CD14-positive monocyte (primary cell): ENCODE measurements at places on chromosomes 1 and 21. TPM values are rescaled to one million over a fixed set of nuclear protein-coding genes. Genes with fewer than 3 reads are reported as not detected.

AHDC1 gene
- 0.16 TPM for polyA plus RNA-seq

DNA sequence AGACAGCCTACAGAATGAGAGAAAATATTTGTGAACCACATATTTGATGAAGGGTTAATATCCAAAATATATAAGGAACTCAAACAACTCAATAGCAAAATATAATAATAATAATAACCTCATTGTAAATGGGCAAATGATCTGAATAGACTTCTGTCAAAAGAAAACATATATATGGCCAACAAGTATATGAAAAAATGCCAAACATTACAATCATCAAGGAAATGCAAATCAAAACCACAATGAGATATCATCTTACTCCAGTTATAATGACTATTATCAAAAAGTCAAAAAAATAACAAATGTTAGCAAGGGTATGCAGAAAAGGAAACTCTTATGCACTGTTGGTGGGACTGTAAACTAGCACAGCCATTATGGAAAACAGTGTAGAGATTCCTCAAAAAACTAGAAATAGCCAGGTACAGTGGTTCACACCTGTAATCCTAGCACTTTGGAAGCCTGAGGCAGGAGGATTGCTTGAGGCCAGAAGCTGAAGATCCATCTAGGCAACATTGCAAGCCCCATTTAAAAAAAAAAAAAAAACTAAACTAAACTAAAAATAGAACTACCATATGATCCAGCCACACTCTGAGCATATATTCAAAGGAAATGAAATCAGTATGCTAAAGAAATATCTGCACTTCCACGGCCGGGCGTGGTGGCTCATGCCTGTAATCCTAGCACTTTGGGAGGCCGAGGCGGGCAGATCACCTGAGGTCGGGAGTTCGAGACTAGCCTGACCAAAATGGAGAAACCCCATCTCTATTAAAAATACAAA lies 17.3 kb upstream of the TRIM67 start:
- no peaks in the 10 kb centered on the region for H3K36me3 ChIP-seq
- H3K4me1 ChIP-seq: no peaks in the 10 kb centered on the region
- DNase-seq: no peak
- no peak overlapping the region for H3K27ac ChIP-seq
- H3K4me3 ChIP-seq: no peak overlapping the region
- peaks cover 7% of the 10 kb centered on the region for H3K27me3 ChIP-seq

DNA sequence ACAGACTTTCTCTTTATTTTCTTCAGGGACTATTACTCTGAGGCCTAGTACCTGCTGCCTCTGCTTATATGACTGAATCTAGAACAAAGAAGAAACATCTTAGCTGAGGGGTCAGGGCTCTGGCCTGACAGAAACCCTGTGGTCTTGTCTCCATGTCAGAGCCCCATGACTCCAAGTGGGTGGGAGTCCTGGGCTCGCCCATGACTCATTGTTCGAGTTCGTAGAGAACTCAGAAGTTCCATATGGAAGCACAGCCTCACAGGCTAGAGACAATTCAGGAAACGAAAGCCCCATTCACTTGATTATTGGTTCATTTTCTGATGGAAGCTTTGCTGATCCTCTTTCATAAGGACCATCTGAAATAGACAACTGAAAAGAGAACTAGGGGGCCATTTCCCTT lies 73.2 kb downstream of the CD58 start:
- H3K4me3 ChIP-seq: no peak overlapping the region
- DNase-seq: peak; percentile 77
- peak overlapping the region; percentile 85 for H3K27ac ChIP-seq
- H3K36me3 ChIP-seq: no peaks in the 10 kb centered on the region

GRCh38 chr1:211133393-211133835 lies 534 bp downstream of the KCNH1 start:
- H3K27me3 ChIP-seq: peaks cover 51% of the 10 kb centered on the region
- DNase-seq: no peak
- H3K27ac ChIP-seq: no peak overlapping the region
- H3K36me3 ChIP-seq: no peaks in the 10 kb centered on the region
- H3K4me1 ChIP-seq: peaks cover 11% of the 10 kb centered on the region

GRHL3 gene
- not detected for polyA plus RNA-seq

ITLN1 gene
- 1.3 TPM for polyA plus RNA-seq

GRCh38 chr1:21077085-21077484 lies 99.6 kb downstream of the EIF4G3 start:
- peaks cover 20% of the 10 kb centered on the region for H3K4me1 ChIP-seq
- H3K4me3 ChIP-seq: no peak overlapping the region
- peaks cover 31% of the 10 kb centered on the region for H3K36me3 ChIP-seq
- peak; percentile 76 for DNase-seq
- no peaks in the 10 kb centered on the region for H3K27me3 ChIP-seq
- H3K27ac ChIP-seq: peak overlapping the region; percentile 30

- no peaks in the 10 kb centered on the region for H3K36me3 ChIP-seq
- no peak overlapping the region for H3K27ac ChIP-seq
- no peaks in the 10 kb centered on the region for H3K27me3 ChIP-seq
- no peak overlapping the region for H3K4me3 ChIP-seq
- no peaks in the 10 kb centered on the region for H3K4me1 ChIP-seq
These were observed 217.9 kb downstream of the NTNG1 start for GRCh38 chr1:107358619-107359327.
